ENCODE measurements at places on chromosomes 1 and 21.

DNA sequence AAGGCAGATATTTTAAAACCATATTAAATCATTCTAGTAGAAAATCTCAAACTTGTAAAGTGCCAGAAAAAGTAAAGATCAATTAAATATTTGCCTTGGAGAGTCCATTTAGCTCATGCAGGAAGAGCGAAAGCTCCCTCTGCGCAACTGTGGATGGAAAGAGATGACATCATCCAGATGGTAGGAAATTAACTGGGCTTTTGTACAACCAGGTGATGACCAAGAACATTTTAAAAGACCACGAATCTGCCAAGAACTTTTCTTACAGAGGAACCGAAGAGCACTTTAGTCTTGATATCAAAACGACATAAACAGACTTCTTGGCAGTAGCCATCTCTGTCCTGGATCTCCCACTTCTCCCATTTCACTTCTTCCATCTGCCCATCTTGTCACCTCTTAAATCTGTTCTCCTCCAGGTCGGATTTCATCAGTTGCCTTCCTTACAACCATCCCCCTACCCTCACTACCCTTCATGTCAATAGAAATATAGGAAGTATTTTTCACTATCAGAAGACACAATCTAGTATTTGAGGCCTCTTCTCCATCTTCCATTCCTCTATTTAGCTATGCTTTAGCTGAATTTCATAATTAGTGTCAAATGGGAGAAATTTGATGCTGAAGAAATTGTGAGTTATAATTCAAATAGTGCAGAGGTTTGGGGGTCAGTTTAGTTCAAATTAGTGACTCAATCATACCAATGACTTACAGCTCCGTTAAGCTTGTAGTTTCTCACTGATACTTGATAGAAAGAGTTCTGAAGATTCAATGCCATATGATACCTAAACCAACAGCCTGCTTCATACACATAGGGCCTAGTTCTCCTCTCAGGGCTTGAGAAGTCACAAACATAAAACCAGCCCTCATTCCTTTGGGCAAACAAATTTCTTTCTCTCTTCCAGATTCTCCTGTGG is 22.0 kb upstream of the DNASE2B start:
- no peak for DNase-seq

DNA sequence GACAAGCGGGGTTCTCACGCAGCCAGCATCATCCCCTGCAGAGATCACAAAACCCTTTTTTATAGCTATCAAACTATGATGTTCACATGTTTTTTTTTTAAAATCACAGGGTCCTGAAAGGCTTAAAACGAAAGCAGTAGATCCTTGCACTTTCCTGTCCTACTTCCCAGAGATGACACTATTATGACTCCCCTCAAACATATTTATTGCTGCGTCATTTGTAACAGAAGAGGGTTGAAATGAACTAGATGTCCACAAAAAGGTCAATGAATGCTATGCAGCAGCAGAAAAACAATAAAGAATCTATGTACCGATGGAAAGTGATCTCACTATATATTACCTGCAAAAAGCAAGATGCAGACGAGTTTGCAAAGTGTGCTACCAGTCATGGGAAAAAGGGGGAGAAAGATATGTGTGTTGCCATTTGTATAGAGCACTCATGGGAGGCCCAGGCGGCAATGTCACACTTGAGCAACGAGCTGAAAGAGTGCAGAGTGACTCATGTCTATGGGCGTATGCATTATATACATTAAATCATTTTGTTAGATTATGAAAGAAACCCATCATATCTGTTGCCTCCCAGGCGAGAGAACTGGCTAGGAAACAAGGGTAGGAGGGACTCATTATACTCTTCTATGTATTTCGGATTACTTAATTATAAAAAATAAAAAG is 68.9 kb upstream of the PARP1 start:
- DNase-seq, result no peak

DNA sequence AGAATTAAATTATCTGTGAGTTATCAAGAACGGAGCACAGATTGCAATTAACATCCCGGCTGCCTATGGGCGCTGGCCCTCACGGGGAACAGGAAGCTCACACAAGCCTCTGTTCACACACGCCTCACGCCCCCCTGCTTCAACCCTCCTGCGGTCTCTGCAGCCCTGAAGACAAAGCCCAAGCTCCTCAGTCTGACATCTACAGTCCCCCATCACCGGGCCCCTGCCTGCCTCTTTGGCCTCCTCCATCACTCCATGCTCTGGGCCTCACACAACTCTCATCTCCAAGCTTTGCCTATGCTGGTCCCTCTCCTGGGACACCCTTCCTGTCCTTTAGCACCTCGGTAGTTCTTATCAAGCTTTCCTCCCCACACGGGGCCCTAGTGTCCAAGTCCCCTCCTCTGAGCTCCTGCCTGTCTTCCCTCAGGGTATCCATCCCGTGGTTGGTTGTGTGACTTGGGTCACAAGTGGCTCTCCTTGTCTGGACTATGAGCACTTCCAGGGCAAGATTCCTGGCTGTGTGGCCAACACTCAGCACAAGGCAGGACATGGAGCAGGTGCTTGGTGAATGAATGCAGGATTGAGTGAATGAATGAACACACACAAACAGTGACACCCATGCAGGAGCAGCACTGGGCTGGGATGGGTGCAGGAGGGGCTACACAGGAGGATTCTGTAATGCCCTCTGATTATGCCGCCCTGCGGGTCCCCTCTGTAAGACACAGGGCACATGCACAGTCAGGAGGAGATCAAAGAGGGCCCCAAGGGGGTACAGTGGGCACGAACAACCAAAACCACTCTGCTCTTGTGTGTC is 116.1 kb downstream of the DMRTB1 start:
- DNase-seq, result no peak

- DNase-seq, result no peak
Measured at GRCh38 chr1:219405531-219406331, 207.2 kb downstream of the ZC3H11B start.

DNA sequence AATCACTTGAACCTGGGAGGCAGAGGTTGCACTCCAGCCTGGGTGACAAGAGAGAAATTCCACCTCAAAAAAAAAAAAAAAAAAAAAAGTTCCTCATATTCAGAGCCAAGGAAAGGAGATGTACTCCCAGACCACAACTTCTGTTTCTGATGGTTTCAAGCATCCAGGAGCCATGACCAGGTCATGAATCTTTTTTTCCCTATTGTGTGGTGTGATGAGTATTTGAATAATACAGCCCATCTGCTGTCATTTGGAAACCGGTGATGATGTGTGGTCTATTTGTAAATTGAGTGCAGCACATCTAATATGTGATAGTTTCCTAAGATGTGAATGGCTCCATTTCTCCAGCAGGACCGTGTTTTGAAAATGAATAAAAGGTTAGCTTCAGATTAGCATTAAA is 18.6 kb downstream of the PIK3CD start:
- no peak for DNase-seq

- no peak for DNase-seq
Measured at GRCh38 chr1:37143800-37144199, 109.5 kb upstream of the GRIK3 start.

DNA sequence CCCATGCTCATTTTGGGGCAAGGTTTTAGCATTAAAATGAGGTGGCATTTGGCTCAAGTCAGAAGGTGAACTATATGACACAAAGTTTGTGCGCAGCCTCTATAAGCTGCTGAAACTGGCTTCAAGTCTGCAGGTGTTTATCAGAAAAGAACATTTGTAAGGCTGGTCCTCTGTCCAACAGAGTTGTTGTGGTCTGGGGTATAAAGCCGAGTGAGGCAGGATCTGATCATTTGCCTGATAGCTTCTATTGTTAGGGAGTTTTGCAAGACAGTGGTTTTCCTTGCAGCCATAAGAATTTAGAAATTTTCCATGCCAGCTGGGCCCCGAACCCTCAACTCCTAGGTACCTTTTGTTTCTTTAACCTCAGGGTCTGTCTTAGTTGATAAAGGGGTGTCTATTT is 130.8 kb downstream of the PGBD5 start:
- DNase-seq, result no peak

DNA sequence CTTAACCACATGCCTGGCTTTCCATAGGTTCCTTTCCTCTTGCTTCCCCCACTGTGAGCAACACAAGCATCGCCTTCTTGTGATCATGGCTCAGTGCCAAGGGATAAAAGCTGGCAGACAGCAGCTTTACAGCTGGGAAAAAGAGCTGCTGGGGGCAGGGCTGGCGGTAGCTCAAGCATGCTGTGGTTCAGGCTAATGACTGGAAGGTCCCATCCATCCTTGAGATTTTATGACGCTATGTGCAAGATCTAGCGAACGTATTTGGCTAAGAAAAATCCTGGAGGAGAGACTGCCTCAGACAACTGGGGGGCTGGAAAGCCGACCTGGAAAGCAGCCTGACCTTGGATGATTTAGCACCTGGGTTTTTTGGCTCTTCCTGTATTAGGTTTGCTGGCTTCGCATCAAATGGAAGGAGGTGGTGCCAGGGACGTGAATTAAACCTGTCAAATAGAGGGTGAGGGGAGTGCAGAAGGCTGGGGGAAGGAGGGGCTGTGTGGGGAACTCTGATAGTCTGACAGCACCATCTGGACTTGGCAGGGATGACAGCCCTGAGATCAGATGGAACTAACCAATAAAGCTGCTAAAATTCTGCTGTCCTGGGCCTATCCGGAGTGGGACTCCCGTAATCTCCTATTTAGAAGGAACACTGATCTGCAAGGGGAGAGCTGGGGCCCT is 34.8 kb downstream of the ZMYND12 start:
- no peak for DNase-seq

DNA sequence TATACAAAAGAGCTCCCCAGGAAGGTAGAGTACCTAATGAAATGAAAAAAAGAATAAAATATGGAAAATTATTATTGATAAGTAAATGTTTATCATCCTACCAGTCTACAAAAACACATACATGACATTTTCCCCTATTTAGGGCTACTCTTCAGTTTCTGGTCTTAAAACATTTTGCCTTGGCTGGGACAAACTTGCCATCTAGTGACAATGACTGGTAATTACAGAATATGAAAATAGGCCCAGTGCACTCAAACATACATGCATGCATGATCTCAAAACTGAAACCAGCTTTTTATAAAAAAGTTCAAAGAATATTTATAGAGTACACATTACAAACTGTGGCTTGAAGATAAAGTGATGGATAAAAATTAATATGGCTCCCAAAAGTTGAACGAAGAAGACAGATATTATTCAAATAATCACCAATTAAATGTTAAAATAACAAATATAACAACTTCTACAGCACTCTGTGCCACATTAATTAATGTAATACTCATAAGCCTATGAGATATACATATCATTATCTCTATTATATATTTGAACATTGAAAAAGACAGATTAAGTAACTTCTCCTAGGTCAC is 10.5 kb upstream of the RNPC3 start:
- no peak for DNase-seq

GRCh38 chr21:26067836-26068594 is 102.6 kb downstream of the APP start:
- DNase-seq, result no peak

- DNase-seq, result no peak
Measured at GRCh38 chr1:243667133-243667532, 182.9 kb downstream of the AKT3 start.

DNA sequence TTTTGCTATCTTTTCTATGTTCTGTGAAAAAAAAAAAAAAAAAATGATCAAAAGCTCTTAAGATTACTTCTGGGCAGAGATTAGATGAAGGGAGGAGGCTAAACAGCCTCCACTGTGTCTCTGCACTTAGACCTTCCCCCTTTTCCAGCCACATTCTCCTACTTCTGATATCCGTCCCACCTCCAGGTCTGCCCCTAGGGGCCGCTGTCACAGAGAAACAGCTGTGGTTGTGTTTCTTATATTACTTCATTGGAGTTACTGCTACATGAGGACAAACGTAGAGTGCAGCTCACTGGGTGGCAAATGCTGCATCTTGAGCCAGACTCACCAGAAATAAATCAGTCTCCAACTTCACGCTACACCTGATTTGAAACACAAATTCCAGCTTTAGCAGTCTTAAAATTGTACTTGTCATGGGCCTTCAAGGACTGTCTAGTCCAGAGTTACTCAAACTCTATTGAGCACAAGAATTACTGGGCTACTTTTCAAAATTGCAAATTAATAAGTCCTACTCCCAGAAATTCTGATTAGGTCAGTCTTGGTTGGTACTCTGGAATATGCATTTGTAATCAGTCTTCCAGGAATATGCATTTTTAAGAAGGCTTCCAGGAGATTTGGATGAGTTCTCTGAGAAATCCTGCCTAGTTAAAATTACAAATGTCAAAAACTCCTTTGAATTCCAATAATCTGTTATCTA is 125.2 kb upstream of the PTBP2 start:
- DNase-seq, result no peak

DNA sequence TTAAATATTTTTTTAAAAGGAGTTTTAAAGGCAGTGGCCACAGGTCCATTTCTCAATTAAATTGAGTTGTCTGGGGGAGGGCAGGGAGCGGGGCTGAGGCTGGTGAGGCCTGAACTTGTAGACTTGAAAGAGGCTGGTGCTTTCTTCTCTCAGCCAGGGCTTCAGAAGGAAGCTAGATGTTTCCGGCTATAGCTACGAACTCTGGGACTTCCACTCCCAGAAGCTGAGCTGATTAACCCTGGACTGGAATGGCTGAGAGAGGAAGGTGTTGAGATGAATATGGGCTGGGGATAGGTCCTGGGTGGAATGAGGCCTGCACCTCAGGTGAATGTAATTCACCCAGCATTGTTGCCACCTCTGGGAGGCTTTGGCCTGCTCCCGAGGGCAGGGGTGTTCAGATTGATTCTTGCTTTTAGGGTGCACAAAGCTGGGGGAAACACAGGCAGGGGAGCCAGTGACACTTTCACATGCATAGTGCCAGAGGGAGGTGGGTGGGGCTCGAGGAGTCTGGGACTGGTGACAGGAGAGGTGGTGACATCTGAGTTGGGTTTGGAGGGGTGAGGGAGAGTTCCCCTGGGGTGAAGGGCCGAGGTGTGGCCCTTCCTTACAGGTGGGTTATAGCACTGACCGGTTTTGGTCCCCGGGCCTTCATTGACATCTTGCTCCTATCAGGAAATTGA is 18.2 kb downstream of the LDLRAP1 start:
- no peak for DNase-seq

DNA sequence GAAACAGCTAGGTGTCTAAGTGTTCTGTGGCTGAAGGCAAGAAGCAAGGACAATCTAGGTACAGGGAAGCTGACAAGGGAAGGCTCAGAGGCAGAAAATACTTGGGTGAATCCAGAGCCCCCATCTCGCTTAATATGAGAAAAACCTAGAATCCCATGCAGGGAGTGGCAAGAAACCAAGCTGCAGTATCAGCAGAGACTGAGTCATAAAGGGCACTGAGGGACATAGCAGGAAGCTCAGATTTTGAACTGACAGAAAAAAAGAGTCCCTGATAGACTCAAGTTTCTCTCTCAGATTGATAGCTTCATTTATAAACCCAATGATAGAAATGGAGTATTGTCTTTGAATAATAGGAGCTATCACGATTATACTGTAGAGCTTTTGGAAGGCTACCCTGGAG is 77.3 kb upstream of the KCNJ15 start:
- no peak for DNase-seq

GRCh38 chr1:11337580-11338073 is 64.6 kb downstream of the UBIAD1 start:
- peak; percentile 23 for DNase-seq

- no peak for DNase-seq
Measured at GRCh38 chr1:202923533-202923932, 3.5 kb downstream of the KLHL12 start.

DNA sequence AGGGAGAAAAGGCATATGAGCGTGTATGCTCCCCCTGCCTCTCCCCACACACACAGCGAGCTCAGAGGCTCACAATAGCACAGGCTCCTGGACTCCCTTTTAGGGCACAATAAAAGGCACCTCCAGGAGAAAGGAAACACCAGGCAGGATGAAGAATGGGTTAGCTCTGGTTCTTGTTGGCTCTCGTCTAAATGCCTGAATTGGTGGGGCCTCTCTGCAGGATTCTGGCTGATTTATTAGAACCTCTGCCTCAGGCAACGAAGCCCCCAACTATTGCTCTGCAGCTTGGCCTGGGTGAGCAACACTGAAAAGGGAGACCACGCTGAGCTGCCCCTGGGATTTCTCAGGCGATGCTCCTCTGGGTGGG is 590.9 kb upstream of the PLXNA2 start:
- no peak for DNase-seq
